ENCODE measurements at places on chromosomes 11 and 22.
A peak's percentile ranks its signal among the peaks of the same experiment; 100 is the strongest.

GRCh38 chr11:10221342-10221741 is 72.7 kb downstream of the SBF2 start:
- DNase-seq: no peak

DNA sequence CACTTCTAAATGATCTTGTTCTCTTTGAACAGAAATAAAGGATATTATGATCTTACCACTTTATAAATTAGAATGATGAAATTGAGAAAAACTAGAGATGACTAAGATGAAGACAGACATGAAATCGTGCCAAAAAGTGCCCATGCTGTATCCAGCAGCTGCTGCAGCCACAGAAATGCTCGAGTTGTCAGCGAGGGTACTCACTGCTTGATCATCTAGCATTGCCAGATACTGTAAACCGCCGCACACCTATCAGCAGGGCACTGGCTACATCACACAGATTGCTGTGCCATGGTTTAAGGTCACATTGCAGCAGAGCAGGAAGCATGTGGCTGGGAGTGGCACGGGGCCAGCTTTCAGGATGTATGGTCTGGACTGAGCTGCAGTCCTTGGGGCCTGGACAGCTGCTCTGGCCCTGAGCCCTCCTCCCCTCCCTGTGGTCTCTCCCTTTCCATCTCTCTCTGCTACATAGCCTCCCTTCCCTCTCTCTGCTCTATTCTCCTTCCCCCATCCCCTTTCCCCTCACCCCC is 51.0 kb upstream of the SEPTIN5 start:
- no peak for DNase-seq

DNA sequence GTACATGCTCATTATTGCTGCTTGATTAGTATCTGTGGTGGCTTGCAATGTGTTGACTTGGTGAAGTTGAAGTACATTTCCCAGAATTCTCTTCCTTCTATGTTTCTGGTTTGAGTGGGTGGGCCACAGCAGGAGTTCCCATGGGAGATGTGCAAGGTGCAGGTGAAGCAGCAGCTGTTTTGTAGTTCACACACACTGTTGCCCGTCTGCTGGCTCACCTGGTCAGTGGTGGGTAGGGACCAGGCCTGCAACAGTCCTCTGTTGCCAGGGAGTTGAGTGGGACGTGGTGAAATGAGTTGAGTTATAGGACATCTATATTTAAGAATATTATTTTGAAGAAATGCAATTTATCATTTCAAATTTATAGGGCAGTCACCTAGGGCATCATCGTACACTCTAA is 417.4 kb downstream of the TMEM135 start:
- no peak for DNase-seq

DNA sequence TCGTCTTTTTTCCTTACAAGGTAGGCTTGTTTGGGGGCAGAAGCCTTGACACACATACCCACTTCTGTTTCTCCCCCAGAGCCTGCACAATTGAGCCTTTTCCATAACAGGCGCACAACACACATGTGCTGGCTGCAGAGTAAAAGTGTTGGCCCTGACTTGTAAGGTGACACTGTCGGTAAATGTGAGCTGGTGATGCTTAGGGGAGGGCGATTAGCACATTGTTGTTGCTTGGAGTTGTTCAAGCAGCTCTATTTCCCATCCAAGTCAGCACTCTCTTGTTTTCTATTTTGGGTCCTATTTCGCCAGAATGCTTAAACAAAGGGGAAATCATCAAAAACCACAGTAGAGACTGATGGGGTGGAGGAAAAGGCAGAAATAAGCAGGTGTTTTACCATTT is 51.9 kb upstream of the PTPRJ start:
- no peak for DNase-seq

GRCh38 chr22:48594757-48595510 is 1232.7 kb downstream of the BRD1 start:
- DNase-seq: no peak

DNA sequence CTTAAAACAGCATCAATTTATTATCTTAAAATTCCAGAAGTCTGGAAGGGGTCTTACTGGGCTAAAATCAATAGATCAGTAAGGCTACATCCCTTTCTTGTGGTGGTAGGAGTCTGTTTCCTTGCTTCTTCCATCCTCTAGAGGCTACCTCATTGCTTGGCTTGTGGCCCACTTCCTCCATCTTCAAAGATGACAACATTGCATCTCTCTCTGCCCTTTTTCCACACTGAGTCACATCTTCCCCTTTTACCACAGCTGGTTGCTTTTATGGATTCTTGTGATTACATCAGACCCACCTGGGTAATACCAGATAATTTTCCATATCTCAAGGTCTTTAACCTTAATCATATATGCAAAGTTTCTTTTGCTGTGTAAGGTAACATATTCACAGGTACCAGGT is 60.9 kb downstream of the GRIA4 start:
- no peak for DNase-seq

GRCh38 chr11:45899448-45900174 is 7.5 kb downstream of the FREY1 start:
- peak; percentile 43 for DNase-seq

GRCh38 chr22:36409911-36410756 is 22.4 kb upstream of the MYH9 start:
- peak; percentile 39 for DNase-seq

DNA sequence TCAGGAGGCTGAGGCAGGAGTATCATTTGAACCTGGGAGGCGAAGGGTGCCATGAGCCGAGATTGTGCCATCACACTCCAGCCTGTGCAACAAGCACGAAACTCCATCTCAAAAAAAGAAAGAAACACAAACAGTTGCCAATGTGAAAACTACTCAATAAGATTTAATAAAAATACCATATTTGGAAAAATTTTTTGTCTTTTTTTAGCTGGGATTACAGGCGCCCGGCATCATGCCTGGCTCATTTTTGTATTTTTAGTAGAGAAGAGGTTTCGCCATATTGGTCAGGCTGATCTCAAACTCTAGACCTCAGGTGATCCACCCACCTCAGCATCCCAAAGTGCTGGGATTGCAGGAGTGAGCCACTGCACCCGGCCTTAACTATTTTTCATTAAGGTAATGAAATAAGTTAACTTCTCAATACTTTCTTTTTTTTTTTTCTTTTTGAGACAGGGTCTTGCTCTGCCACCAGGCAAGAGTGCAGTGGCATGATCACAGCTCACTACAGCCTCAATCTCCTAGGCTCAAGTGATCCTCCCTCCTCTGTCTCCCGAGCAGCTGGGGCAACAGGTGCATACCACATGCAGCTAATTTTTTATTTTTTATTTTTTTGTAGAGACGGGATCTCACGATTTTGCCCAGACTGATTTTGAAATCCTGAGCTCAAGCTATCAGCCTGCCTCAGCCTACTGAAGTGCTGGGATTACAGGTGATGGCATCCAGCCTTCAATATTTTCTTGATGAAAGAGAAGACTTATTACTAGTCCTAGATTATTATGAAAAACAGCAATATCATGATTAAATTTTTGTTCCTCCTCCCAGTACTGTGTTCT is 4746.2 kb upstream of the OR11H1 start:
- no peak for DNase-seq

DNA sequence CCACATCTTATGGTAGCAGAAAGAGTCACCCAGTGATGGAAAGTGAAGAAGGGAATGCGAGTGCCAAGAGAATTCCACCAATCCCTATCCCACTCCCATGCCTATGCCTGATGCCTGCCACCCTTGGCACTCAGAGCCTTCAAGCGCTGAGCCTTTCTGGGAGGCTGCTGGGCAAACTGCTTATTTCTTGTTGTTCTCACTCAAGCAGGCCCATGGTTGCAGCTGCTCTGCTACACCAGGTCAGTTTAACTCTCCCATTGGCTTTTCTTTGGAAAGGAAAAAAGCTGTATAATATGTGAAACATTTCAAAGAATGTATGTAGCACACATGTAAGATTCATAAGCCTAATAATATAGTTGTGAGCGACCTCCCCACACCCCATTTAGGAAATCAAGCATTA is 41.4 kb downstream of the DGCR2 start:
- no peak for DNase-seq

GRCh38 chr22:17581056-17581455 is 17.8 kb downstream of the SLC25A18 start:
- no peak for DNase-seq

- no peak for DNase-seq
These were observed 10.9 kb downstream of the MUC2 start for GRCh38 chr11:1085440-1086170.

- DNase-seq: no peak
These were observed 195.9 kb downstream of the BCR start for GRCh38 chr22:23376256-23376655.

DNA sequence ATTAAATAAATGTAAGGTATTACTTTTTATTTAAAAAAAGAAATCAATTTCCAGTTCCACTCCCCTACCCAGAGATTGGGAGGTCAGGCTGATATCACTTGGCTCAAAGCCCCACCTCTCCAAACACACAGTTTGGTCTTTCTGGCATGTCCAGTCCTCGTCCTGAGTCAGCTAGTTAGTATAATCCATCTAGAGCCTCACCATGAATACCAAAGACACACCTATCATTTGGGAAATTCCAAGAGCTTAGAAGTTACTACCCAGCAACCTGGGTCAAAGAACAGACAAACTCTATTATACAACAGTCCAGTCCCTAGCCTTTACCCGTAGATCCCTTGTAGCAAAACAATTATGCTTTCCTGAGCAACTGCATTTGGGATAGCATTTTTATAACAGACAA is 9.4 kb downstream of the TREH start:
- DNase-seq: no peak

- DNase-seq: no peak
These were observed 21.4 kb downstream of the KIAA1671 start for GRCh38 chr22:24973872-24974271.

- no peak for DNase-seq
These were observed 58.0 kb upstream of the CCND1 start for GRCh38 chr11:69582756-69583467.

- DNase-seq: no peak
These were observed 1486.7 kb downstream of the BRD1 start for GRCh38 chr22:48340727-48341709.

DNA sequence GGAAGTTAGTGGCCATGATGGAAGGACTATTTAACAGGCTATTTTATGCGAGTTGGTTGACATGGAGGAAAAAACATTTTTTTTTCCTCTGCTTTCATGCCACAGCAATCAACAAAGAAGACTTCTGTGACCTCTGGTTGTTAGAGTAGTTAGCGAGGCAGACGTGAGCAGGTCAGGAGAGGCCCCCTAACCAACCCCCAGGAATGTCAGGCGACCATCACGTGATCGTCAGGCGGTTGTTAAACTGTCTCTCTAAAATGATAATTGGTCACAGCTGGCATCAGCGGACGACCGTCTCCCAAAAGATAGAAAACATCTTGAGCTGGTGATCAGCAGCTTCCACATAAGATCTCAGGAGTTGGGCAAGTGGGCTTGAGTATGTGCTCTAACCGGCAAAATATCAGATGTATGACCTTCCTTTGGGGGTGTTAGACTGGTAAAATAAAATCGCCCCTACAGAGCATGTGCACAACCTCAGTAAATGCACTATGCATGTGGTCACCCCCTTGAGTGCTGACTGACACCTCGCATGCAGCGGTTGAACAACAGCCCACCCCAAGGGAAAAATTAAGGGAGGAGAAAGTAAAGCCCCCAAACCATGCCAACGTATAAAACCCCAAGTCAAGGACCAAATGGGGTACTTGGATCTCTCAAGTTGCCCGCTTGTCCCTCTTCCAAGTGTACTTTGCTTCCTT is 20.9 kb upstream of the NARS2 start:
- no peak for DNase-seq

DNA sequence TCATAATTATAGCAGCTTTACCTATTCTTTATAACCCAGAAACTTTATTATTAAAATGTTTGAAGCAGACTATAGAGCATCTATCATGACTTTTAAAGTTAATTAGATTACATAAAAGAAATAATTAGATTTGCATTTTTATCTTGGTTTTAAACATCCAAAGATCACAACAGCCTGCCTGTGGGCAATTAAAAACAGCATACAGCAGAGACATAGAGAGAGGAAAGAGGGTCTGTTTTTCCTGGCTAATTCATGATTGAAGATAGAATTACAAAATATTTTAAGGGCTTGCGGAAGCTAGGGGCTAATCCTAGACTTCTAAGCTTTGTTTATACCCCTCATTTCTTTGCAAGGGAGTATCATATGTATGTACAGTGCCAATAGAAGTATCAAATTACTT is 178.1 kb downstream of the SOX6 start:
- no peak for DNase-seq

- DNase-seq: no peak
These were observed 324.4 kb downstream of the BRD1 start for GRCh38 chr22:49503321-49503720.

Data from stimulated activated CD4-positive, alpha-beta T cell treated with anti-CD3 and anti-CD28 coated beads, Interleukin-1b, Interleukin-23, amount 100 ng/mL, for 4 hours (primary cell).